CD4-positive, CD25-positive, alpha-beta regulatory T cell (primary cell): ENCODE measurements at places on chromosomes 11 and 22.

GRCh38 chr11:96942855-96943254 is 553.0 kb downstream of the JRKL start:
- no peak for DNase-seq

GRCh38 chr22:45502215-45503049 is at the start of gene FBLN1:
Gene FBLN1 (plus strand): TSS chr22:45502883. CDS start chr22:45502986, 103 bp downstream.
- DNase-seq, result no peak

DNA sequence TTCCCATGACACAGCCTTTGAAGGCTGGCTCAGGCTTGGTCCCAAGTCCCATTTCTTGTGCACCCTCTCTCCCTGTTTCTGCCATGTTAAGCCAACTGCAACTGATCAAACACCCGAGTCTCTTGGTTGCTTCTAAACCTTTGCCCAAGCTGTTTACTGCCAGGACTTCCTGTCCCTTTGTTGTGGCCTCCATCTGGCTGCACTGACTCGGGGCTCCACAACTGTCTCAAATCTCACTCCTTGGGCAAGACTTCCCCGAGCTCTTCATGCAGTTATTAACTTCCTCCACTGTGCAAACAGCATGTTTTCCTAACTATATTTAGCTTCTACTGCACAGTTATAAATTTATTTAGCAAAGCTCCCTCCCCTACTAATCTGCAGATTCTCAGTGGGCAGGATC is 4.3 kb downstream of the VPREB1 start:
- DNase-seq, result peak; percentile 51

DNA sequence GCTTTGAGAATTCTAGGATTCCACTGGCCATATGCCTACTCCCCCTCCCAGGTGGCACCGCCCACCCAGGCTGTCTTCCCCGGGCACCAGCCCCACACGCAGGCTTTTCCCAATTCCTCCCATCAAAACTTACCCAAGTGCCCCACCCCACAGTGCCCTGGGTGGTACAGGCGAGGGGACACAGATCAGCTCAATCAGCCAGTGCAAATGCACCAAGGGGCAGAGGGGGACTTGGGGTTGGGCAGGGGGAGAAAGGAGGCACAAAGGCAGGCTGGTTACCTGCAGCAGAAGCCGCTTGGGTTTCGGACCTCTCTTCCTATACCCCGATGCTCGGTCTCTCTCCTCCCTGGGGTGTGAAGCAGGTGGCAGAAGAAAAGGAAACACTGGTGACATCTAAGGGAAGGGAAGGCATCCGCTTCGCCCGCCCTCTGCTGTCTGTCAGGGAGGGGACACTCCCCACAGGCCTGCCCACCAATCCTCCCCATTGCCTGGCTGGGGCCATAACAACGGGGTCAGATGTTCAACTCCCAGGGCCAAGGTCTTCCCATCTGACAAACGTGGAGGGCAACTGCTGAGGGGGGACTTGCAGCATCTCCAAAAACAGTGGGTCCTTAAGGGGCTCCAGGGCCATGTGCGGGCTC is 14.0 kb downstream of the CBX7 start:
- no peak for DNase-seq

- DNase-seq, result no peak
These were observed 106.4 kb downstream of the SYN3 start for GRCh38 chr22:32951807-32952153.

DNA sequence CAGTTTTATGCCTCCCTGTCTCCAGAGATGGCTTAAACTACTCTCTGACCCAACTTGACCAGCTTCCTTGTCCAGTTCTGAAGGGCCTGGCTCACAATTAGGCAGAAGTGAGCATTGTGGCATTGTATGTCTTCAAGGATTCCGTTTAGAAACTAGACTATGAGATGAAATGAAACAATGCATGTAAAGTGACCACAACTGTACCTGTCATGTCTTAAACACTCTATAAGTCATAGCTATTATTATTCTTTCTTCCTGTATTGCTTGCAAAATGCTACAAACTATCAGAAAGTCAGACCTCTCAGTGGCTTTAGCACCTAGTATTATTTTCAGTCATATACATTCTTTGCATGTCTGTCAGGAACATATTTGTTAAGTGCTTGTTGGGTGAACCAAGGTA is 127.9 kb upstream of the MTMR2 start:
- no peak for DNase-seq

DNA sequence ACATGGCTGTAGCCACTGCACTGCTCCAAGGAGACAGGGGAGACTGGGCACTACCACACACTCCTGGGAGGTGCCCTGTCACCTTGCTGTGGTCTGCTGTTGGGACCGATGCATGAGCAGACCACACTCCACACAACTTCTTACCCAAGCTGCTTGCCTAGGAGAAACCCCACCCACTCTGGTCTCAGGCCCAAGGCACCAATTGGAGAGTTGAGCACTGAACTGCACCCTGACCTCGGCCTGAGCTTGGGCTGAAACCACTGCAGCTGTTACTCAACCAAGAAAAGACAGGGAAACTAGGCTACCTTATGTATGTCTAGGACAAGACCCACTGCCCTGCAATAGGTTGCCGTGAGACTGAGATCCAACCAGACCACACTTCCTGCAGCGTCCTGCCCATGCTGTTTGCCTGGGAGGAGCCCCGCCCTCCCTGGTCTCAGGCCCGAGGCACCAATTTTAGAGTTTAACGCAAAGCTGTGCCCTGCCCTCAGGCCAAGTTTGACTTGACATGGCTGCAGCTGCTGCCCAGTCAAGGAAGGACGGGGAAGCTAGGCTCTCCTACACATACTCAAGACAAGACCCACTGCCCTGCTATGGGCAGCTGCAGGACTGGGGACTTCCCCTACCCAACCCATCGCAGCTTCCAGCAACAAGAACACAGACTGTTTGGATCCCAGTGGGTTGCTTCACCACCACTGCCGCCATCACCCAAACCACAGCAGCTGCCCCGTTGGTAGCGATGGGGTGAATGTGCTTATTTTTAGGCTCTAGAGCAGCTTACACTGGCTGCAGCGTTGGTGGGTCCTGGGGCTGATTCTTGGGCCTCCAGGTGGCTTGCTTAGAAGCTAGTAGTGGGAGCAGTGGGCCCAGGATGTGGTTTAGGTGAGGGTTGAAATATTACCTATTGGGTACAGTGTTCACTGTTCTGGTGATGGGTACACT is 66.8 kb downstream of the BRD1 start:
- DNase-seq, result no peak

GRCh38 chr11:22430141-22430541 is 92.0 kb downstream of the SLC17A6 start:
- no peak for DNase-seq

DNA sequence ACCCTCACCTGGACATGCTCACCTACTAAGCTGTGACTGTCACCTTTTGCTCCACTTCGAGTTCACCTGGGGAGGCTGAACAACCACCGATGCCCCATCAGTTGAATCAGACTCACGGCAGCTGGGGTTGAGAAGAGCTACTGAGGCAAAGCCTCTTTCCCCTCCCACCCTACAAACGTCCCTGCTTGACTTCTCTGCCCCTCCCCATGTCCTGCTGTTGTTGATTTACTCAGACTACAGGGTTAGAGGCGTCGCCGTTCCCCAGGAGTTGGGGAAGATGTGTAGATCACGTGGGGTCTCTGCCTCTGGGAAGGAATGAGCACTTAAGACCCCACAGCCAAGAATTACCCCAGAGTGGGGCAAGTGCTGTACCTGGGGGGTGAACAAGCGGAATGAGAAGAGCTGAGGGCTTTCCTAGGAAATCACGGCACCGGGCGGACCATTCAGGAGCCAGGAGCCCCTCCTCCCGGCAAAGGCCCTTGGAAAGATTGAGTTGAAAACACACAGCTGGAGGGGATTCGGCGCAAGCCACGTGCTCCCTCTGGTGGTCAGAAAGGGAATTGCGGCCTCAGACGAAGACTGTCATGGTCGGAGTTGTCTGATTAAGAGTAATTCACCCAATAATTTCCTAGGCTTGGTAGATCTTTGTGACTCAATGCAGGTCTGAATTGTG is 7.0 kb downstream of the FXYD2 start:
- peak; percentile 69 for DNase-seq

DNA sequence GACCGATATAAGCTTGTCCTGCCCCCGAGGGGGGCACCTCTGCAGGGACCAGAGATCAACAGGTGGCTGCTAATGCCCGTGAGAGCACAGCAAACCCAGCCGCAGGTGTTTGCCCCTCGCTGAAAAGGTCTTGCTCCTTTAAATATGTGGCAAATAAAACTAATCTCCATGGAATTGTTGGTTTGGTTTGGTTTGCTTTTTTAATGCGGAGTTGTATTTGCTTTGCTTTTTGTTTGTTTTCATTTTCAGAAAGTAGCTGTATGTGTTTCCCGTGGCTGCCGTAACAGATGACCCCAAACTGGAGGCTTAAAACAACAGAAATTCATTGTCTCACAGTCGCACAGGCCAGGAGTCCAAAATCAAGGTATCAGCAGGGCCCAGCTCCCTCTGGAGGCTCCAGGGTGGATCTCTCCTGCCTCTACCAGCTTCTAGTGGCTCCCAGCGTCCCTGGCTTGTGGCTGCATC is 93.0 kb downstream of the CELSR1 start:
- DNase-seq, result no peak

DNA sequence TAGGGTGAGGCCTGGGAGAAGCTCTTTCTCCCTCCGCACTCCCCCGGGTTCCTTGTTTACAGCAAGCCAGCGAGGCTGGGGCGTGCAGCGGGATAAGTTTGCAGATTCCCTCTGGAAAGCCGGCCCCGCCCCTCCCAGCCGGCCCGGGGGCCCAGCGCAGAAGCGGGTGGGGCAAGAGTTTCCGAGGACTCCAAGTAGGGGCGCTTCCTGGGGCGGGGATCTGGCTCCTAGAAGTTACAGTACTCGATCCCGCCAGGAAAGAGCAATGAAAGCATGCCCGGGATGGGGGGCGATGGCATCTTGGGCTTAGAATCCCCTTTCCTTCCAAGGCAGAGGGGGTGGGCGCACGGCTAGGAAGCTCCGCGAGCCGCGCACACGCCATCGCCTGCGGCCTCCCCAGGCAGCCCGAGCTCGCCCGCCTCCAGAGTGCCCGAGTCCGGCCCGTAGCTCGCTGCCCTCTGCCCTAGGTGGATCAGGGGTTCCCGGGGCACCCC is 385 bp downstream of the TST start:
- DNase-seq, result peak; percentile 6

GRCh38 chr22:29331213-29331612 is 15.7 kb upstream of the RASL10A start:
- DNase-seq, result no peak

GRCh38 chr11:45216031-45216430 is 69.6 kb downstream of the PRDM11 start:
- DNase-seq, result no peak

- DNase-seq, result no peak
These were observed 81.4 kb downstream of the RCN1 start for GRCh38 chr11:32172041-32172847.

DNA sequence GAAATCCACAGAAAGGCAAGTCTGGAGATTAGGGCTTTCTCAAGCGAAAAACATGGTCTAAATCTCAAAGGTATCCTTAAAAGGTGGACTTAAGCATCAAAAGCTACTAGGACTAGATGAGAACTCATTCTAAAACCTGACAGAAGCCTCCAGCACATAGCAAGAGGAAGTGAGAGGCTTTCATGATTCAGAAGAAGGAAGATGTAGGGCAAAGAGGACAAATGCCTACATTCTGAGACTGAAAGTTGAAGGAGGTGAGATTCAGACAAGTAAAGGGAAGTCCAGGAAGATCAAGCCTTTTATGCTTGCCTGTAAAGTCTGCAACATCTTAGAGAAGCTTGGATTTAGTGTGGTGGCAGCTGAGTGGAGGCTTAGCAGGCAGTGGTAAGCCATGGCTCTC is 98.9 kb downstream of the PGR start:
- no peak for DNase-seq
